ENCODE measurements at places on chromosomes 12 and 14. TPM values are rescaled to one million over a fixed set of nuclear protein-coding genes. Genes with fewer than 3 reads are reported as not detected.

The MYO1H gene
- total RNA-seq: not detected

The LRRC10 gene
- total RNA-seq: not detected

The MYH6 gene
- not detected for total RNA-seq

The CLEC1A gene
- not detected for total RNA-seq

The RFC5 gene
- total RNA-seq: 65.6 TPM

The STXBP6 gene
- total RNA-seq: not detected

DNA sequence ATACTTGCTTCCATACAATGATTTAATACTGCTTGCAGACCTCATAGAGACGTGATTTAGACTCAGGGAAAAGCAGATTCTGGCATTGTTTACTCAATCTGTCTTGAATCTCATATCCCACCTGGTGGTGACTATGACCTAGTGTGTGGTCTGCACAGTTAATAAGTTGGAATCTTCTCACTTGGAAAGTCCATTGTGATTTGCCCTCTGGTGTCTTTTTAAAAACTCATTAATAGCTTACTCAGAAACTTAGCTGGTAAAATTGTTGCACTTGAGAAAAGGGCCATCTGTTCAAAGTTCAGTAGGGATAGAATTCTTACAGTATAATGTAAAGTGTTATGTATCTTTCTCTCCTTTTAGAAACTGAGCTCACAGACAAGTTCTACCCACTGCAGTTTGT is 106.0 kb downstream of the PELI2 start:
- no peak overlapping the region for H3K27ac ChIP-seq
- no peak for DNase-seq
- no peaks in the 10 kb centered on the region for H3K4me1 ChIP-seq
- no peaks in the 10 kb centered on the region for H3K27me3 ChIP-seq
- no peak overlapping the region for H3K4me3 ChIP-seq
- H3K36me3 ChIP-seq: peaks cover 4% of the 10 kb centered on the region

GRCh38 chr12:53230108-53230845 is 1.7 kb downstream of the RARG start:
- peaks cover under 1% of the 10 kb centered on the region for H3K36me3 ChIP-seq
- no peak overlapping the region for H3K4me3 ChIP-seq

- no peak for DNase-seq
- H3K27me3 ChIP-seq: no peaks in the 10 kb centered on the region
- no peaks in the 10 kb centered on the region for H3K4me1 ChIP-seq
- no peak overlapping the region for H3K4me3 ChIP-seq
Measured at GRCh38 chr12:124617615-124618014, 50.2 kb upstream of the NCOR2 start.

- H3K36me3 ChIP-seq: peaks cover 6% of the 10 kb centered on the region
- no peaks in the 10 kb centered on the region for H3K27me3 ChIP-seq
- no peak overlapping the region for H3K4me3 ChIP-seq
- no peak overlapping the region for H3K27ac ChIP-seq
Measured at GRCh38 chr14:86022031-86022629, 492.2 kb downstream of the FLRT2 start.

GRCh38 chr14:22836301-22837113 is at the start of gene MMP14:
MMP14 (plus strand) TSS chr14:22836585; CDS start chr14:22836818, 233 bp downstream.
- H3K4me3 ChIP-seq: peak within 1 kb of the TSS; percentile 42
- H3K27ac ChIP-seq: no peak within 1 kb of the TSS
- H3K36me3 ChIP-seq: peaks cover 30% of the 10 kb centered on the region
- peaks cover 13% of the 10 kb centered on the region for H3K27me3 ChIP-seq

DNA sequence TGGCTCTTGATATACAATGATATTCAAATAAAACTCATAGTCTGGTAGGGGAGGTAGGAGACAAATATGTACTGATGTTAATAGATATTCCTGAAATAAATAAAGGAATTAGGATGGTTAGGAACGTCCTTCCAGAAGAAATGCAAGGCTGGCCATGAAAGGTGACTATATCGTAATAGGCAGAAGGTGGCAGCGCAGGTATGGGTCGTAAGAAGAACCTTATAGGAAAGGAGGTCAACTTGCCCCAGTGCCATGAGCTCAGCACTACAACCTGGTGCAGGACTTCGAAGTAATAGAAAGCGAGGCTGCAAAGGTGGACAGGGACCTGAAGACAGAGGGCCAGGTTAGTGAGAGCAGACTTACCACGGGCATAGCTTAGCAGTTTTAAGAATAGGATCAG is 55.3 kb upstream of the FGD4 start:
- DNase-seq: no peak
- no peaks in the 10 kb centered on the region for H3K36me3 ChIP-seq
- no peak overlapping the region for H3K4me3 ChIP-seq
- no peak overlapping the region for H3K27ac ChIP-seq
- no peaks in the 10 kb centered on the region for H3K4me1 ChIP-seq
- no peaks in the 10 kb centered on the region for H3K27me3 ChIP-seq

GRCh38 chr12:19387161-19387560 is 52.1 kb upstream of the AEBP2 start:
- no peaks in the 10 kb centered on the region for H3K36me3 ChIP-seq
- DNase-seq: no peak
- H3K4me3 ChIP-seq: no peak overlapping the region

- DNase-seq: peak; percentile 70
- H3K4me1 ChIP-seq: peaks cover 28% of the 10 kb centered on the region
- peaks cover 6% of the 10 kb centered on the region for H3K27me3 ChIP-seq
Measured at GRCh38 chr12:57765003-57765697, 1.7 kb downstream of the CYP27B1 start.

DNA sequence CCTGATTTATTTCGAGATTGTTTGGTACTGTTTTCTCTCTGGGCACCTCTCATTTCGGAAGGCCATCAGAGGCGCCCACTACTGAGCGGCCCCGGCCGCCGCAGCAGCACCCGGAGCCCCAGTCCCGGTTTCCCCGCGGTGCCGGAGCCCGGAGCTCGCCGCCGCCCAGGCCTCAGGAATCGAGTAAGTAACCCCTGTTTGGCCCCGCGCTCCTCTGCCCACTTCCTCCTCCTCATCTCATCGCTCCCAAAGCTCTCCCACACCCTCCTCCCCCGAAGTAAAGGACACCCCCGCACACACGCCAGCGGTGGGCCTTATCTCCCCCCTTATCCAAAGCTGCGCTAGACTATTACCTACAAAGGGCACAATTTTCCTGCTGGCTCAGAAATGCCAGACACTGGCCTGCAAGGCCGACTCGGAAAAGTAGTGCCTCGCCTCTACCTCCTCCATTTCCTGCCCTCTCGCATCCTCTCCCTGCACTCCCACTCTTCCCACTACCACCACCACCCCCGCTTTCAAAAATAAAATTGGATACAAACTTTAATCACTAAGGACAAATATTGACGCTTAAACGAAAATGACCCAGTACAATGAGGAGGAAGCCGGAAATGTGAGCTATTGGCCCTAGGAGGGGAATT is 637 bp upstream of the FOXG1 start:
- H3K4me3 ChIP-seq: peak overlapping the region; percentile 49
- H3K4me1 ChIP-seq: peaks cover 7% of the 10 kb centered on the region
- no peak for DNase-seq
- peaks cover 59% of the 10 kb centered on the region for H3K27me3 ChIP-seq
- peaks cover 12% of the 10 kb centered on the region for H3K36me3 ChIP-seq

DNA sequence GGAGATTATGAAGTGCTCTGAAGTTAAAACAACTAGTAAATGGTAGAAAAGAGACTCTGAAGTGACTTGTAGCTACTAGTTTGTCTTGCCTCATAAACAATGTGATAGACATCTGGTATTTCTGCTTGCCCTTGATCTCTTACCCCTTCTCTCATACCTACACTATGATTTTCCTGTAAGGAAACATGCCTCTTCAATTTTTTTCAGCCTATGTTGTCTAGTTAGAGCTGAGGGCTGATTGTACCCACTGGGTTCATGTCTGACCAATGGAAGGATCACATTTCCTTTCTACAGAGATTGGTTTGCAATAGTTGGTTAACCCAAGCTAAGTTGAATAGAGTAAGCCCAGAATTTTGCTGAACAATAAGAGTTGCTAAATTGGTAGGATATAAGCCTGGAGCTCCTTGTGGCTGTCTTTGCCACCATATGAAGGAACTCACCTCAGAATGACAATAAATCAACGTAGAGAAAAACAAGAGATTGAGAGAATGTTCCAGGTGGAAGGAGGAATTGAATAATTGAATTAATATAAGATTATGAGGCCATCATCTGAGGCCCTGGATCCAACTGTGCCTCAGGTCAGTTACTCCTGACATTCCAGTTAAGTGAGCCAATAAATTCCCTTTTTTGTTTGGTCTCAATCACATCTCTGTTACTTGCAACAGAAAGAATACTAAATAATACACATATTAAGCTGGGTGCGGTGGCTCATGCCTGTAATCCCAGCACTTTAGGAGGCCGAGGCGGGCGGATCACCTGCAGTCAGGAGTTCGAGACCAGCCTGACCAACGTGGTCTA is 346.4 kb downstream of the ZFP36L1 start:
- no peaks in the 10 kb centered on the region for H3K27me3 ChIP-seq
- peaks cover 4% of the 10 kb centered on the region for H3K4me1 ChIP-seq
- no peak overlapping the region for H3K4me3 ChIP-seq
- DNase-seq: no peak
- no peaks in the 10 kb centered on the region for H3K36me3 ChIP-seq
- no peak overlapping the region for H3K27ac ChIP-seq

- DNase-seq: no peak
- H3K4me1 ChIP-seq: peaks cover 8% of the 10 kb centered on the region
- no peak overlapping the region for H3K27ac ChIP-seq
- H3K36me3 ChIP-seq: no peaks in the 10 kb centered on the region
- no peak overlapping the region for H3K4me3 ChIP-seq
Measured at GRCh38 chr14:97920201-97920600, 1123.0 kb downstream of the VRK1 start.

- peaks cover 63% of the 10 kb centered on the region for H3K4me1 ChIP-seq
- no peak overlapping the region for H3K4me3 ChIP-seq
- H3K36me3 ChIP-seq: peaks cover 26% of the 10 kb centered on the region
- H3K27me3 ChIP-seq: no peaks in the 10 kb centered on the region
Measured at GRCh38 chr12:92359581-92360209, 214.0 kb upstream of the BTG1 start.

DNA sequence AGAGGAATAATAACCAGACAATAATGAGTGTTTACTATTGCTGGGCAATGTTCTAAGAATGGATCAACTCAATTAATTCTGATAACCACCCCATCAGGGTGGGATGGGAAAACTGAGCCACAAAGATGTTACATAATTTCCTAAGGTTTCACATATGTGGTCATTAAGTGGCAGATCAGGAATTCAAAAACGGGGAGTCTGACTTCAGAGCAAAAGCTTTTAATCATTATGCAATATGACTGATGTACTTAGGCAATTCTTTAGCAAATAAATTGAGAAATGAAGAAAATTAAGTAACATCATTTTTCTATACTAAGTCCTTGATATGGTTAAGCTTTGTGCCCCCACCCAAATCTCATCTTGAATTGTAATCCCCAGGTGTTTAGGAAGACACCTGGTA is 53.4 kb downstream of the PLCZ1 start:
- no peaks in the 10 kb centered on the region for H3K27me3 ChIP-seq
- no peaks in the 10 kb centered on the region for H3K4me1 ChIP-seq
- no peak for DNase-seq
- no peaks in the 10 kb centered on the region for H3K36me3 ChIP-seq
- no peak overlapping the region for H3K4me3 ChIP-seq

GRCh38 chr12:14989790-14990189 is 16.9 kb downstream of the PDE6H start:
- no peaks in the 10 kb centered on the region for H3K36me3 ChIP-seq
- peaks cover 18% of the 10 kb centered on the region for H3K4me1 ChIP-seq
- no peak for DNase-seq
- no peak overlapping the region for H3K27ac ChIP-seq
- H3K4me3 ChIP-seq: no peak overlapping the region

DNA sequence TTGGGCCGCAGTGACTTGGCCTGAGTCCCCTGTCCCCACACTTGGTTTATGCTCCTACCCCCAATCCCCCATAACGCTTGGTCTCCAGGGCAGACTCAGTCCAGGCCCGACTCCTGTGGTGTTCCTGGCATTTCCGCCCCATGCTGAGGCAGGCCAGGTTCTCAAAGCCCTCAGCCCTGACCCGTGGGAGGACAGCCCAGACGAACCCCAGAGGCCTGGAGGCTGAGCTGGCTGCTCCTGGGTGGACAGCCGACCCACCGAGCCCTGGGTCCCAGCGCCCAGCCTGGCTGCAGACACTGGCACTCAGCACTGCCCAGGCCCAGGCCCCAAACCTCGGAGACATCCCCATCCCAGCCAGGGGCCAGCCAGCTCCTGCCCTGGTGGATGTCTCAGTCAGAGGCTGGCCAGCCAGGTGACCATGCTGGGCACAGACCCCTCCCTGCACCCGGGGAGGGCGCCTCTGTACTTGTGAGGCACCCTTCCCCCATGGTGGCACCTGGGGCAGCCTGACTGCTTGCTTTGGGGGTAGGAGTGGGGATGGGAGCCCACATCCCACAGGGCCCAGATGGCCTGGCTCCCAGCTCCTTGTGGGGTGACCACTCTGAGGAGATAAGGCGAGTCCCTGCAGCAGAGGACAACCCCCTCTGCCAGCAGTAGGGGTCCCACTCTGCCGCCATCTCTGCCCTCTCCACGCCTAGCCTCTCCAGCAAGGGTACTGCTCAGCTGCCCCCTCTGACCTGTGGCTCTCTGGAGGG is 1.4 kb downstream of the PLD4 start:
- H3K27ac ChIP-seq: no peak overlapping the region
- peaks cover 4% of the 10 kb centered on the region for H3K4me1 ChIP-seq
- no peaks in the 10 kb centered on the region for H3K36me3 ChIP-seq
- H3K4me3 ChIP-seq: no peak overlapping the region
- H3K27me3 ChIP-seq: no peaks in the 10 kb centered on the region

DNA sequence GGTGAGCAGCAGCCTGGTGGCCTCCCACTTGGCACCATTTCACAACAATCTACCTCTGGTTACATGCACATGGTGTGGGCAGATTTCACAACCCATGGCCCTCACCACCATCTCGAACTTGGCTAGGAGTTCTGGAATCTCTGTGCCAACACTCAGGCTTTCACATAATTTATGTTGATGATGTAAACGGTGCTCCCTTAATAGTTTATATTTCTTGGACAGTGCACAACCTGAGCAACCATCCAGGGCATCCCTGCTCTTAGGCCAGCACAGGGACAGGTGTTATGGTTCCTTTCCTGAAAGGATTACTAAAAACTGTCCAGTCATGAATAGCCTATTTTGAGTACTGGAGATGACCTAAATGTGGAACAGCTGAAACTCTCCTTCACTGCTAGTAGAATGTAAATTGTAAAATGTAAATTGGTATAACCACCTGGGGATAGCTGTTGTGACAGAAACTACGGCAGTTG is 28.6 kb downstream of the ABCB9 start:
- H3K4me1 ChIP-seq: no peaks in the 10 kb centered on the region
- no peak overlapping the region for H3K4me3 ChIP-seq
- no peak overlapping the region for H3K27ac ChIP-seq
- H3K27me3 ChIP-seq: no peaks in the 10 kb centered on the region
- DNase-seq: no peak
- H3K36me3 ChIP-seq: no peaks in the 10 kb centered on the region

DNA sequence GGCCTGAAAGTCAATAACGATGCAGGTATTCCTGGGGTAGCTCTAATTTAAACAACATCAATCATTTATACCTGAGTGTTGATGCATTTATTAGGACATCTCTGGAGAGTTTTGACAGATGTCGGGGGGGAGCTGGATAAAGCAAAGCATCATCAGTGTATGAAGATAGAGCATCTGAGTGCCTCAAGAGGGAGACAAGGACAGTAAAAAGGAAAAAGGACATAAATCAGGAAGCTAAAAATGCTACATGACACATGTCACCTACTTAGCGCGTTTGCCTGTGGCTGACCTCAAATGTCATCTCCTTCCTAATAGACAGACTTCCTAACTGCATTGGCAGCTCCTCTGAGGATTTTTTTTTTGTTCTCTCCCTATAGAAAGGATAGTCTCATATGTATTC is 259.5 kb upstream of the PKP2 start:
- H3K4me1 ChIP-seq: no peaks in the 10 kb centered on the region
- H3K27me3 ChIP-seq: no peaks in the 10 kb centered on the region
- H3K4me3 ChIP-seq: no peak overlapping the region
- no peaks in the 10 kb centered on the region for H3K36me3 ChIP-seq

- H3K36me3 ChIP-seq: no peaks in the 10 kb centered on the region
- H3K27ac ChIP-seq: no peak overlapping the region
- no peaks in the 10 kb centered on the region for H3K4me1 ChIP-seq
- H3K27me3 ChIP-seq: peaks cover 39% of the 10 kb centered on the region
- no peak for DNase-seq
Measured at GRCh38 chr12:15225136-15225862, 4.1 kb upstream of the RERG start.
